ENCODE measurements at places on chromosomes 16 and 17.

- DNase-seq, result no peak
These were observed 2.1 kb upstream of the RNPS1 start for GRCh38 chr16:2270070-2270462.

GRCh38 chr16:4315186-4316107 lies at the start of gene GLIS2:
TSS of gene GLIS2 (plus strand) at chr16:4316067. CDS start at chr16:4332281, 16,214 bp downstream.
- DNase-seq, result peak; percentile 83

GRCh38 chr16:19142939-19143598 lies 25.0 kb upstream of the SYT17 start:
- no peak for DNase-seq

- peak; percentile 27 for DNase-seq
These were observed 13.8 kb downstream of the KCTD19 start for GRCh38 chr16:67312719-67313118.

DNA sequence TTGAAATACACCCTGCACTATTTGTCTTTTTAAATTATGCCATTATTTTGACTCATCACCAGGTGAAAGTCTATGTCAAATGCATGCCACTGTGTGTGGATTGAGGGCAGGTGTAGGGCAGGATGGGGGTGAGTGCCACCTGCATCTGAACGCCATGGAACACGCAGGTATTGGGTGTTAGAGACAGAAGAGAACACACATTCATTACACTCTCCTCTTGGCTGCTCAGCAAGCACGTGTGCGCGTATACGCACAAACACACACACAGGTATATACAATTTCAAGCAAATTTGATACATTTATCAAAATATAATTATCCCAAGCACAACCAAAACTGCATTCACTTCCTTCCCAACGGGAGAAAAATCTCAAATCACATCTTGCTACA lies 268.9 kb downstream of the NTN1 start:
- DNase-seq, result no peak

- no peak for DNase-seq
These were observed 14.7 kb downstream of the AOC3 start for GRCh38 chr17:42865638-42866094.

- DNase-seq, result no peak
These were observed 13.8 kb upstream of the C16orf87 start for GRCh38 chr16:46844771-46845170.

DNA sequence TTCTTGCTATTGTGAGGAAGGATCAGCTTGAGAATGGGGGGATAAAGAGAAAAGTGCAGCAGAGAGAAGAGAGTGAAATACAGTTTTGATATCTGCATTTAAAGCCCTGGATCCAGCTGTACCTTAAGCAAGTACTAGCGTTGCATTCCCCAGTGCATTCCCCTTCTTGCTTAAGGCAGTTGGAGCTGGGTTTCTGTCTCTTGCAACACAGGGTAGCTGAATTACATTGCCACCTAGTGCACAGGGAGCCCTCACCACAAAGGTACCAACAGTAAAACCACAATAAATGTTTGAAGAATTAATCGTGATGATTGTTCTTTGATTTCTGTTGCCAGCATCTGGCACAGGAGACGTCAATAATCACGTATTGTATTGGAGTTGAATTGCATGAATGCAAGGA lies 588.7 kb downstream of the RBFOX1 start:
- DNase-seq, result no peak

DNA sequence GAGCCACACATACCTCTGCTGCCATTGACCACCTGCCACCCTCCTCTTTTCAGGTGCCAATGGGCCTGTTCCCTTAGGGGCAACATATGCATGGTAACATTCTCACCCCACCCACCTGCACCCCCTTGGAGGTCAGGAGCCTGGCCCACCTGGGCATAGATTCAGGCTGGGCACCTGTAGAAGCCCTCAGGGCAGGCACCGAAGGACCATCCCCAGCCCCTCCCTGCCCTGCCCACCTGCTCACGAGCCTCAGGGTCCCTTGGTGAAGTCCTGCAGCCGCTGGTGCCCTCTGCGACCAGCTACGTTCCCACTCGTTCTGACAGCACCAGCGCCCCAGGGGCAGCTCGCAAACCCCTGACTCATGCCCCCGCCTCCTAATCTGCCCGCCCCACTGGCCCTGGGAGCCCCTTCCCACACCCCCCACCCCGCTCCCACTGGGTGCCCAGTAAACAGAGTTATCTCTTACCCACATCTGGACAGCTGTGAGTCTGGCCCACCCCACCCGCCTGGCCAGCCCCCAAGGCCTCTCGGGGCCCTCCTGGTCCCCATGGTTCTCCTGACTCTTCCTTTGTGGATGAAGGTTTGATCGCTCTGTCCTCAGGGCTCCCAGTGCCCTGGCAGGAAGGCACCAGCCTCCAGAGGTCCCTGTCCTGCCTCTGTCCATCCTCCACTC lies at the start of gene SLC4A1:
TSS of gene SLC4A1 (minus strand) at position 318 of the 673 bp plus-strand sequence. CDS start 5,269 bp downstream, outside the sequence.
- DNase-seq, result no peak

DNA sequence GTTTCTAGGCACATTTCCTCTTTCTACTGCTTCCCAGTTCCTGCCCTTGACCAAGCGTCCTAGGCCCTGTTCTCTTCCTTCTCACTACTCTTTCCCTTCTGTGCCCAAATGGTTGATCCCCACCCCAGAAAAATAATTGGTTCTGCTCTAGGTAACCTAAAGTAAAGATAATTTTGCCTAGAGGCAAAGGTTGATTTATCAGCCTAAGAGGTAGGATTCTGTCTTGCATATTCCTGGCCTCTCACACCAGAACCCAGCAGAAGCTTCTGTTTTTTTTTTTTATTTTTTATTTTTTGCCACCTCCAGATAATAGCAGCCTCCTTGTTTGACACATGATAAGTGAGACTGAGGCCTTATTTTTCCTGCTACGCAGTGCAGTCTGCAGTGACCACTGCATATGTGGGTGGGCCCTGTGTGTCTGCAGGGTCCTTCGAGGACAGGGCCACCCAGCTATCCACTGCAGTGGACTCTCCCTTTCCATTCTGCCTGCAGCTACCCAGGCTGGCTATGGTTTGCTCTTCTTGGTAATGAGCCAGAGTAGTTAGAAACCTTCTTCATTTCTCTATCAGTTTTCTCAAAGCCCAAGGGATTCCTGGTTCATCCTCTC lies 701 bp downstream of the PIPOX start:
- DNase-seq, result no peak

DNA sequence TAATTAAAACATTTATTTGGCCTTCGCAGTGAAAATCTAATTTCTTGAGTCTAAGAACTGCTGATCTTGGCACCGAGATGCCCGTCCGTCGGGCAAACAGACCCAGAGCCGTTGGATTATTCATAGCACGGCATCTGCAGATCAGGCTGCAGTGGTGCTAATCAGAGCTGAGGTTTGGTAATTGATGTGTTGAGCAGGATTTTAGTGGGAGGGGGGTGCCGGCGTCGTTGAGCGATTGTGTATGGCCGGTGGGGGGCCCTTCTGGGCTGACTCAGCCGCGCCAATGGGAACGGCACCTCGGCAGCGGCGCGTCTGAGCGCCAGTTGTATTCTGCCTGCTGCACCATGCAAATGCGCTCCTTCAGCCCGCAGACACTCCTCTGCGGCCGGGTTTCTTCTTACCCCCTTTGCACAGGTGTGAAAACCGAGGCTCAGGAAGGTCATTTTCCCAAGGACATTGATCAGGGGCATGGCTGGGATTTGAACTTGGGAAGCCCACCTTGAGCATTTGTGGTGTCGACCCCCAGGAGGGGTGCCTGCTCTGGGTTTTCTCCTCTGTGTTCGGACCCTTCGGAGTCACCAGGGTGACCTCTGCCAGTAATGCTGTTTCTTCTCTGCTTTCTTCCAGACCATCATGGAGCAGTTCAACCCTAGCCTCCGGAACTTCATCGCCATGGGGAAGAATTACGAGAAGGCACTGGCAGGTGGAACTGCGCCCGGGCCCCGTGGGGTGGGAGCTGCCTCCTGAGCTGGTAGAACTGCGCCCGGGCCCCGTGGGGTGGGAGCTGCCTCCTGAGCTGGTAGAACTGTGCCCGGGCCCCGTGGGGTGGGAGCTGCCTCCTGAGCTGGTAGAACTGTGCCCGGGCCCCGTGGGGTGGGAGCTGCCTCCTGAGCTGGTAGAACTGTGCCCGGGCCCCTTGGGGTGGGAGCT lies 18.4 kb downstream of the BAIAP2 start:
- DNase-seq, result no peak

DNA sequence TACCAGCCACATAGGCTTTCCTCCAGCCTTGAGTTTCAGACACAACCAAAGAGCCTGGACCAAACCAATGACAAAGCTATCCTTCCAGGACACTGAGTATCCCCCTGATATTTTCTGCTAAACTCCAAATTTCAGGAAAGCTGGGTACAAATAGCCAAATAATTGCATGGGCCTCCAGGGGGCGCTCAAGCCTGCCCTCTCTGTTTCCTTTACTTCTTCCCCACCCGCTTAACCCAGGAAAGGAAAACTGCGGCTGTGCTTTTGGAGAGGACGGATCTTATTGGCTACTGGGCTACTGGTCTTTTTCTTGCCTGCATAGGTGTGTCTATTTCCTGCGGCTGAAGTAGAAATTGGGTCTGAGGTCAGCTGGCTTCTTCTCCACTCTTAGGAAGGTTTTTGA lies 30.1 kb downstream of the GNGT2 start:
- peak; percentile 70 for DNase-seq

GRCh38 chr17:40363111-40363827 lies 1.3 kb downstream of the GJD3 start:
- DNase-seq, result peak; percentile 52

GRCh38 chr17:77101521-77102410 lies 39.0 kb upstream of the SEC14L1 start:
- DNase-seq, result no peak

GRCh38 chr17:49285716-49286115 lies 55.1 kb upstream of the PHOSPHO1 start:
- no peak for DNase-seq

GRCh38 chr17:78645421-78646295 lies 68.5 kb upstream of the DNAH17 start:
- peak; percentile 41 for DNase-seq

DNA sequence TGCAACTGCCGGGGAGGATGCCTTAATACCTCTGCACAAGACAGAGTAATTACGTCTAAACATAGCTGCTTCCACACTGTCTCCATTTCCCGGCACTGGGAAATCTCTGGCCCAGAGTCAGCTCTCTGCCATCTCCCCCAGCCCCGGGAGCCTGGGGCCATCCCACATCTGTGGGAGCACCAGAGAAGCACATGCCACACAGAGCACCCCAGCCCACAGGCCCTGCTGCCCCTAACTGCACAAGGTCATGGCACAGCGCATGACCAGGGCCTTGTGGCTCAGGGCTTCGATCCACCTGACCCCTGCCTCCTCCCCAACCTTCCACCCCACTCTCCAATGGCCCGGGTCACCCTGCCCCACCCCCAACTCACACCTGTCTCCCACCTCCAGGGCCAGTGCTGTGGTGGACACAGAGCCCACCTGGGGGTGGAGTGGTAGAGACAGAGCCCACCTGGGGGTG lies 36.6 kb upstream of the RBFOX3 start:
- DNase-seq, result no peak

DNA sequence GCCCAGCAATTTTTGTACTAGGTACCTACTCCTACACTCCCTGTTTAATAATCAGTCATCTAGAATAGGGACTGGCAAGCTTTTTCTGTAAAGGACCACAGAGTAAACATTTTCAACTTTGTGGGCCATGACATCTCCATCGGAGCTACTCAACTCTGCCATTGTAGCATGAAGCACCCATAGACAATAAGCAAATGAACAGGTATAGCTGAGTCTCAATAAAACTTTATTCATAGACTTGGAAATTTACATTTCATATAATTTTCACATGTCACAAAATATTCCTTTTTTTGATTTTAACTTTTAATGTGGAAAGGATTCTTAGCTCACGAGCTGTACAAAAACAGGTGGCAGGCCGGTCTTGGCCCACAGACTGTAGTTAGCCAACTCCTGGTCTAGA lies 345.8 kb downstream of the SOX9 start:
- no peak for DNase-seq

DNA sequence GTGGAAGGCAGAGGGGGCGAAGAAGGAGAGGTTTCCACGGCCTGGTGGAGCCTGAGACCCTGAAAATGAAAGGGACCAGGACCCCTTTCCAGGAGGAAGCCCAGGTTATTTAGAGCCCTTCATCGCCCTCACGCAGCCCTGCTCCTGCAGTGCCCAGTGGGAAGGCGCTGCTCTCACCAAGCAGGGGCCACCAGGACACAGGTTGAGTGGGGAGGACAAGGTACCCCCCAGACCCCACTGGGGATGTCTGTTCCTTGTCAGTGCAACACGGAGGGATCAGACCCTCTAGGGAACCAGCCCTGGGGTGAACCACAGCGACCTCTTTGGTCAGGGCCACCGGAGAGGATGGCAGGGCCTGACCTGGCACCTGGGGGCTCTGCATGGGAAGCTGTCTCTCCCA lies 163.9 kb downstream of the C16orf95 start:
- no peak for DNase-seq

- DNase-seq, result no peak
These were observed 3.5 kb upstream of the CDC27 start for GRCh38 chr17:47192554-47192953.

DNA sequence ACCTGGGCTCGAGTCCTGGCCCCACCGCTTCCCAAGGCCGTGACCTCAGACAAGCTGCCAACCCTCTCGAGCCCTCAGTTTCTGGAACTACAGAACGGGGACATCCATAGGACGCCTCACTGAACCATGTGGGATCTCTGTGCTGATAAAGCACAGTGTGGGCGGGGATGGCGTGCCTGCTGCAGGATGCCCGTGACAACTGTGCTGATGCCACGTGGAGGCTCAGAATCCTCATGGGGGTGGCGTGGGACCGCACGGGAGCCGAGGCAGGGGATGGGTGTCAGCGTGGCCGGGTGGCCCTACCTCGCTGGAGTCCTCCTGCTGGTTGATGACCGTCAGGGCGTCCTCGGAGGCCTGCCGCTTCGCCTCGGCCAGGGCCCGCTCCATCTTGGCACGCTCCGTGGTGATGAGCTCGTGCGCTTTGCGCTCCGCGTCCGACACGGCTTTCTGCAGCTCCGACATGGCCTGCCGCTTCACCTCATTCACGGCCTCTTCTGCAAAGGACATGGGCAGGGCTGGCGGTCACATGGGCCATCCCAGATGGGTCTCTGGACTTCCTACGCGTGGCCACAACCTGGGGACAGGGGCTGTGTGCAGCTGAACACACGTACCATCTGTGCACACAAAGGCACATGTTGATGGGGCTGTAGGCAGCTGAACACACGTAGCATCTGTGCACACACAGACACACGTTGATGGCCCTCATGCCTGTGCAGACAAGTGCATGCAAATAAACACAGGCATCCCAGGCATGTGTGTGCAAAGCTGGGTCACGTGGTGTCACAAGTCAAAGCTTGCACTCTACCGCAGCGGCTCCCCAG lies 12.7 kb upstream of the PABPN1L start:
- no peak for DNase-seq

GRCh38 chr16:87851601-87852000 lies 17.7 kb downstream of the SLC7A5 start:
- DNase-seq, result no peak

DNA sequence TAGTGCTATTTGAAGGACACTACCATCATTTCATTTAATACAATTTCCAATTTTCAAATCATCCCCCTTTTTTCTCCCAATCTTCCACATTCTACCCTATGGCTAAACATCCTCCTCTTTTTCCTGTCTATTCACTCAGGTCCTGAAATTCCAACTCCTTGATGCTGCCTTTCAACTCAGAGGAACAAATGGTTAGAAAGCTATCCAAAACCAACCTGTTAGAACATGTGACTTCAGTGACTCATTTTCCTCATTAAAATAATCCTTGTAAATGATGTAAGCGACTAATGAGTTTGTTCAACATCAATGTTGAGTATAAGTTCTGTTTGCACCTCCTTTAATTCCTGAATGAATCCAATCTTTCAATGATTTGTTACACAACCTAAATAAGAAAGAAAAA lies 5.5 kb downstream of the PSMD12 start:
- DNase-seq, result no peak
